ENCODE measurements at places on chromosomes 12 and 14.

GRCh38 chr12:25051656-25052195 lies 102.8 kb upstream of the BCAT1 start:
- peak; percentile 47 for DNase-seq

DNA sequence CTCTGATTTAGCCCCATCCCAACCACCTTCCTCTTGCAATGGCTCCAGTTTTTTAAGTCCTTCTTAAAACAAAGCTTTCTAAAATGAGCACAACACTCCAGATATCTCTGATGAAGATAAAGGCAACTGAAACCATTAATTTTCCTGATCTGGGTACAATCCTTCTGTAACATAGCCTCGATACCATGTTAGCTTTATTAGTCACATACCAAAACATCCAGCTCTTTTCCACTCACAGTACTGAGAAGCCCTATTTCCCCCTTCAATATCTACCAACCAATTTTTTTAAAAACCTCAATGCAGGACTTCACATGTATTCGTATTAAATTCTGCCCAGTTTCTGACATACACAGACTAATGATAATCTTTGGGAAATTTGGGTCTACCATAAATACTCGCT lies 105.9 kb downstream of the MED13L start:
- no peak for DNase-seq

GRCh38 chr14:33254342-33254741 lies 315.7 kb downstream of the NPAS3 start:
- DNase-seq = no peak

- no peak for DNase-seq
Observed at GRCh38 chr12:89041078-89041477, 311.2 kb downstream of the DUSP6 start.

DNA sequence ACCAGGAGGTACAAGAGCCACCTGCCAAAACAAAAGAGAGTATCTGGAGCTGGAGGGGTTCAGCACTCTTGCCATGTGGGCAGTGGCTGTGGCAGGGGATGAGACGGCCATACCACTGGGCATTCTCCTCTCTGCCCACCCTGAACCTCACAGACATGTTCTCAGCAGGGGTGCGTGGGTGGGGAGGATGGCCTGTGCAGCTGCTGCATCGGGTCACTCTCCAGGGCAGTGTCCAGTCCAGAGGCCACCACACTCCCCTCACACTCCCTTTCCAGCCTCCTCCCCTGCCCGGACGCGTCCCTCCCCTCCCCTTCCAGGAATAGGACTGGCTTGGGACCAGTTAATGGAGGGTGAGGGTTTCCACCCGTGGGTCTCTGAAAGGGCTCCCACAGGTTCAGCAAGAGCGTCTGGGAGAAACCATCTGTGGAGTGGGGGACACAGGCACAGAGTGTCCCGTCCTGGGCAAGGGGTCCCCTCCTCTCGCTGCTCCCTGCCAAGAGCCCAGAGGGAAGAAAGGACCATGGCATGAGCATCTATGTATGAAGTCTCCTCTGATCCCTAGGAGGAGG lies 501 bp downstream of the C1R start:
- peak; percentile 86 for DNase-seq

DNA sequence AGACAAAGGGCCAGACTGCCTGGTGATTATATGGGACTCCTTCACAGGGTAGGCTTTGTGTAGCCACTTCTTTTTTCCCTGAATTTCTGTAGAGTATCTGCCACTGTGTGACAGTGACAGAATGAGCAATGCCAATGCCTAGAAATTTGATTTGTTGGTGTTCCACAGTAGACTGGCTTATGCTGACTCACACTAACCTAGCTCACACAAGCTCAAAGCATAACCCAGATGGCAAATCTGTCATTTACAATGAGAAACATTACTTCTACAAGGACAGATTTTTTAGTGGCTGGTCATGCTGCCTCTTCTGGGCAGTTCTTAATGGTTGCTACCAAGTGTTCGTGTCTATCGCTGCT lies 15.9 kb downstream of the CFAP251 start:
- DNase-seq = no peak

DNA sequence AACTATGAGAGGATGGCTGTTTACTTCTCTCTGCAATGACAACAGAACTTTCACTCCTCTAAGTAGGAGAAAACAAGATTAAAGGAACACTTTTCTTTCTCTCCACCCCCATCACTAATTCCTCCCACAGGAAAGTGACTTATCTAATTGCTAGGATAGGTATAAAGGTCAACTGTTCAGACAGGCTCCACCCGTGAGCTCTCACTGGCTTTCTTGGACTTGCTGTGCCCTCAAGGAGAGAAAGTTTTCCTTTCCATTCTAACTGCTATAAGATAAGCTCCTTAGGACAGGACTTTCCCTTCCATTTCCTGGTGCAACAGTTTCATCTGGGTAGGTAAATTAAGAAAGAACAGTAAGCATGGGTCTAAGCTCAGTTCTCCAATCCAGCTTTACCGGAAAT lies 4.8 kb downstream of the SLC41A2 start:
- DNase-seq = no peak

DNA sequence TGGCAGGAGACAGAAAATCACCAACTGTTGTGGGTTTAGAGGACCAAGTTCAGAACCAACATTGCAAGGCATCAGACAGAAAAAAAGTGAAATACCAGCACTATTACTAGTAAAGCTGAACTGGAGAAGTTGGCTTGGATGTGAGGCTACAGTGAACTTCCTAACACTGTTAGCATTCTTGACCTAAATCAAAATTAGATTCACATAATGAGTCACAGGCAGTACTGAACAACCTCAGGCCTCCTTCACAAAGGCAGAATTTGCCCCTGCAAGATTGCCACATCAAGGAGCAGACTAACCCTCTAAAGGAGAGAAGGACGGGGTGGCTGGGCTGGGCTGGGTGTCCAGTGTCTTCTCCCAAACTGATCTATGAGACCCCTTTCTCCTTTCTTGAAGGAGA lies 539.7 kb downstream of the SNAPC1 start:
- no peak for DNase-seq

DNA sequence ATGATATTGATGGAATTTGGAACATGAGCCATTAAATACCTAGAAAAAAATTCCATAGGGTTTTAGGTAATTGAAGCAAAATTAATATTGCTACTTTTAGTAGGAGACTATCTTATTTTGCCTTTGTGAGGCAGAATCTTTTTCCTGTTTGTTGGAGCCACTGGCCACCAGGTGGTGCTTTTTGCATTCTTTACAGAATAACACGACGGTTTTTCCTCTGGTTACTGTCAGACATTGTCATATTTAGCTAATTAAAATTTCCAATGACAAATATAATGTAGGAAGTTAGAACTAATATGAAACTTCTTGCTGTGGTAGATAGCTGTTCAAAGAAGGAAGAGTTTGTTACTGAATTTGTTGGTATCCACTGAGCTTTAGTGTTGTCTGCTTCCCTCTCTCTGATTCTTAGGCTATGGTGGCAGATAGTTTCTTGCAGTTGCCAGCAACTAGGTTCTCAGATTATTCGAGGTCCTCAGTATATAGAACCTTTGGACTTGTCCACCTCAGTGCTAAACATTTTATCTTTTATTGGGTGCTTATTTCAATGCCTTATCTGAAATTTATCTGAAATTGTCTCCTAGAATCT lies 25.7 kb downstream of the RAB21 start:
- DNase-seq = peak; percentile 27

GRCh38 chr14:61478971-61479473 lies 157.6 kb downstream of the PRKCH start:
- DNase-seq = no peak

DNA sequence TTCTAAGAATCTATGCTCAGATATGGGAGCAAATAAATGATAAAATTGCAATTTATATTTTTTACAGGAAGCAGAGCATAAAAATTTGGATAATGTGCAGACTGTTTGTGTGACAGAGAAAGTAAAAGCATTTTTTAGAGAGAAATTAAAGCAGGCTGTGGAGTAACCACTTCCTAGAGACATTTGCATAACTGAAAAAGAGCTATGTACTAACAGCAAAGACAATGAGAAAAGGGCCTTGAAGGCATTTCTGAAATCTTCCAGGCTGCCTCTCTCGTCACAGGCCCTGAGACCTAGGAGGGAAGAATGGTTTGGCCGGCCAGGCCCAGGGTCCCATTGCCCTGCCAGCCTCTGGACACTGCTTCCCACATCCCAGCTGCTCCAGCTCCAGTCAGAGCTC lies 247.2 kb downstream of the ALX1 start:
- DNase-seq = no peak

DNA sequence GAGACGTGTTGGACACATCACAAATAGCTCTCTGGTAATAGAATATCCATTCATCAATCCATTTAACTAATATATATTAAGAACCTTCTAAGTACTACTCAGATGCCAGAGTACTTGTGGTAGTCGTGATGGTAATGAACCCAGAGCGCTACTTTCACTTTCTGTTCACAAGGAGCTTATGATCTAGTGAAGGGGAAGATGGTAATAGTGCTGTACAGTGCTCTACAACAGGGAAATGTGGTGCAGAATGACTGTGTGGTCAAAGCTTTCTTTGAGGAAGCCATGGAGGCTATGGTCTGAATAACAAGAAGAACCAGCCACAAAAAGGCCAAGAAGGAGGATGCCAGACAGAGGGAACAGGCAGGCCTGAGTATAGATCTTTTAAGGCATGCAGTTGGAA lies 212.0 kb downstream of the PTPRO start:
- no peak for DNase-seq
